ENCODE measurements at places on chromosomes 4 and X. TPM values are rescaled to one million over a fixed set of nuclear protein-coding genes. Genes with fewer than 3 reads are reported as not detected.

Gene GPR34
- not detected for total RNA-seq

- no peak for DNase-seq
Measured at GRCh38 chr4:115803825-115804224, 690.4 kb upstream of the NDST4 start.

DNA sequence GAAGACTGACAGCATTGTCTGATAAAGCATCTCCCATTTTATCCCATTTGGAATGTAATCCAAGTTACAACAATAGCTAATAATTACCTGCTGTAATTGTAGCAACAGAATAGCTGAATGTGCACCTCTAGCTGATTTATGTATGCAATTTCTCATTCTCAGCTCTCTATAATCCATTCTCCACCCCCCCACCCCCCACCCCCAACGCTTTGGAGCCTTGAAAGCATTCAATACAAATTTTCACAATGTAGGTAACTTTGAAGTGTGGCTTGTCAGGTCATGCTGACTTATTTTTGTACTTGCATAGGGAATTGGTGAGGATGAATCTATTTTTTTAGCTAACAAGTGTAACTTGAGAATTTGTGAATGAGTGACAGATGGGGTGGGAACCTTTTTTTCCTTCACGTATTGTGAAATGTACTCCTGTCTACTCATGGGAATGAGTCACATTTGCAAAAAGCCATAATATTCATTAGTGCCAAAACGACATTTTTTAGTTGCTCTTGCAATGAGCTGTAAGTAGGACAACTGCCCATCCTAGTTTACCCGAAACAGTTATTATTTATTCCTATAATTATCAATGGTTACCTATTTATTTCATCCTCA lies 159.3 kb downstream of the PALLD start:
- peak; percentile 90 for DNase-seq

DNA sequence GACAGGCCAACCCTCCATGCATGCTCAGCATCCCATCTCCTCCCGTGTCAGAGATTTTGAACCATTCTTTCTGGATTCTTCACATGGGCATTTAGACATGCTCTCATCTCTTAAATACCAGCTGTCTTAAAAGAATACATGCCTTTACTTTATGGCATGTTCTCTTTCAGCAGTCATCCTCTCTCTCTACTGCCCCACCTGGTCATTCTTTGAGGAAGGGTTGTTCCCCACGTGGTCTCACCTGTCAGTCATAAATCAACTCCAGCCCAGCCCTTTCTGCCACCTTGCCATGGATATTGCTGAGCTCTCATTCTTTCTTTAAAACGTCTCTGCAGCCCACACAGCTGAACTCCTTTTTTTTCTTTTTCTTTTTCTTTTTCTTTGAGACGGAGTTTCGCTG lies 111.3 kb downstream of the ARHGAP10 start:
- DNase-seq: peak; percentile 60

Measured in LHCN-M2 (cell line).